ENCODE measurements at places on chromosomes 4 and X.

GRCh38 chr4:108450236-108450898 is 170.0 kb upstream of the RPL34 start:
- DNase-seq, result no peak

GRCh38 chr4:6974138-6974848 is 64.7 kb downstream of the TBC1D14 start:
- DNase-seq, result peak; percentile 79

GRCh38 chr4:185945906-185946305 is 123.0 kb upstream of the TLR3 start:
- no peak for DNase-seq

DNA sequence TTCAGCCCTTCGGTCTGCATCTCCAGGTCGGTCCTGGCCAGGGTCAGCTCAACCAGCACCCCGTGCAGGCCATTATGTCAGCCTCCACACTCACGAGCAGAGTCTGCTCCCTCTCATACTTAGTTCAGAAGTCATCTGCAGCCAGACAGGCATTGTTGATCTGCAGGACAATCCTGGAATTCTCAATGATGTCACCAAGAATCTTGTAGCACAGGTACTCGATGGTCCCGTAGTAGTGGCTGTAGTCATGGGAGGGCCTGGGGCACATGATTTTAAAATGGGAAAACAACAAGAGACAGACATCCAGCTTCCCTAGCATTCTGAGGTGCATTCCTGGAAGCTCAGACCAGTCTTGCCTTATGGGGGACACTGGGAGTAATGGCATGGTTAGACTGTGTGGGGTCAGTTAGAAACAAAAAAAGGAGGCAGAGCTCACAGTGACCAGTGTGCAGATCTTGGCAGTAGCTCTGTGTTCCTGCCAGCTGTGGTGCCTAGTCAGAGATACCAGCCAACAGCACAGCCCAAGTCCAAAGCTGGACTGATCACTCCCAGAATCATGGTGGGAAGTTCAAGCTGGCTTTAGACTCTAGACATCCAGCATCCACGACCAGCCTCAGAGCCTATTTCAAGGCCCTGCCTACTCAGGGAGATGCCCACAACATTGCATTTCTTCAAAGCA is 31.9 kb downstream of the LRIT3 start:
- DNase-seq, result no peak

- no peak for DNase-seq
These were observed 1.4 kb downstream of the TMLHE start for GRCh38 chrX:155611302-155611701.

- DNase-seq, result peak; percentile 17
These were observed 7.4 kb upstream of the MGST2 start for GRCh38 chr4:139658185-139658584.

- no peak for DNase-seq
These were observed 74.3 kb downstream of the TMEM156 start for GRCh38 chr4:38957893-38958292.

DNA sequence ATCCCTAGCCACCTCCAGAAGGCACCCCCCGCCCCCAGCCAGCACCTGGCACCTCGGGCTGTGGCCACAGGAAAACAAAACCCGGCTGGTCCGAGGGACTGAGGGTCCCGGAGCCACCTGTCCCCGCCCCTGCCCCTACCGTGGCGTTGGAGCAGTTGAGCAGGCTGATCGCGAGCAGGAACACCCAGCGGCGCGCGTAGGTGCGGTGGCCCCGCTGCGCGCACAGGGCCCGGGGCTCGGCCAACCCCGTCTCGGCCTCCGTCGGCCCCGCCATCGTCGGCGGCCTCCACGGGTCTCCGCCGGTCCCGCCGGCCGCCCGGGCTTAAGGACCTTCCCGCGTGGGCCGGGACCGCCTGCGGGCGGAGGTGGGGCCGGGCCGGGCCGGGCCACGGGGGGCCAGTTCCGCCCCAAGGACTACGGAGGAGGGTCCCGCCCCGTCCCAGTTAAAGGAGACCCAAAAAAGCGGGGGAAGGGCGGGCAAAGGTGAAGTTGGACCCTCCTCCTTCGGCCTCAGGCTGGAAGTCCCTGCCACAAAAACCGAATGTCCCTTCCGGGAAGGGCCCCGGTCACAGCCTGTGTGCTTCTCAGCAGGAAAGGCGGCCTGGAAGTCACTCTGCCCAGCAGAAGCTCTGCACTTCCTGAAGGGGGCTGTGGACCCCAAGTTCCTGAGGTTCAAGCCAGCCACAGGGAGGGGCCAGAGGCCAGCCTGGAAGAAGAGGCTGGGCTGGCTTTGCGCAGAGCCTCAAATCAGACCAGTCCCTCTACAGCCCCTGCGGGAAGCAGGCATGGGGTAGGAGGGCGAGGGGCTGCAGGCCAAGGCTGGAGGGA is at the start of gene SLC49A3:
Gene SLC49A3 (minus strand): TSS at position 298 of the 828 bp plus-strand sequence. CDS start 24 bp downstream, at position 274.
- DNase-seq, result no peak

DNA sequence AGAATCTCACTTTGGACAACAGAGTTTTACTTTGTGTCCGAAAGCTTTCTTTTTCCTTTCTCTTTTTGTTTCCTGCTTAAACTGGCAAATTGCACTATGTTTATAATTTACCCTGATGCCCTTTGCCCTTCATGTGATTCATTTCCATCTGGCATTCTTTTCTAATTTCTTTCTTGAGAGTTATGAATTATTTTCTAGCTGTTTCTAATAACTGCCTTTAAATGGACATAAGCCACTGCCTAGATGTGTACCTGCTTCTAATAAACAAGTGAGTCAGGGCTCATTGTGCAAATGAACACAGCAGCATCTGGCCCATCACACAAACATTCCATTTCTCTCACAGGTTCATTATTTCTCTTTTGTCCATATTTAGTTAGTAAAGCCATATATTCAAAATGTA is 242.3 kb upstream of the GPRIN3 start:
- no peak for DNase-seq

All from CD4-positive, alpha-beta T cell treated with Interleukin-6 at 100 ng/mL for 8 hours (primary cell).